ENCODE measurements at places on chromosomes 12 and 14. TPM values are rescaled to one million over a fixed set of nuclear protein-coding genes. Genes with fewer than 3 reads are reported as not detected.

The DIO2 gene
- total RNA-seq = 0.10 TPM

GRCh38 chr14:77615361-77616132, 890 bp downstream of the SPTLC2 start:
- peak overlapping the region; percentile 79 for H3K27ac ChIP-seq
- no peaks in the 10 kb centered on the region for H3K27me3 ChIP-seq
- H3K4me3 ChIP-seq = peak overlapping the region; percentile 73
- peaks cover 8% of the 10 kb centered on the region for H3K4me1 ChIP-seq
- DNase-seq = no peak

DNA sequence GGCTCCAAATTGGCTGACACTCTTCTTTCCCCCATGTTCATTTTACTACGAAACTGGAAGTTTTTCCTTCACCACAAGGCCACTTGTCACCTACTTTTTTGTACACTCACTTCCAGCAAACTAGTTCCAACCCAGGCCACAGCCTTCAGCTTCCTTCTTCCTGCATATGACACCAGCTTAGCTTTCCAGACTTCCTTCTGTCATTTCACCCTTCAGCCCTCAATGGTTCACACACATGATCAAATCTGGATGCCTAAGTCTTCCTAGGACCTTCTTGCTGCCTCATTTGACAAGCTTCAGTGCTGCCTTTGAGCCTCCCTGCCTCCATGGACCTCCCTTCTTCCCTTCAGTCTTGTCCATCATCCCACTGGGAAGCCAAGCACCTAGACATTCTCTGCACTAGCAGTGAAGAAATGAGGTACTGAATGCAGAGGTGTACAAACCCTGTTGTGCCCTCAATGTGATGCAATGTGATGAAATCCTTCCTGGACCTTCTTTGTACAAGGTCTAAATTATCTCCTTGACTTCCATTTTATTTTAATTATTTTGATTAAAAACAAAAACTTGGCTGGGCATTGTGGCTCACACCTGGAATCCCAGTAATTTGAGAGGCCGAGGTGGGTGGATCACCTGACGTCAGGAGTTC, 4.3 kb upstream of the REC8 start:
- H3K27me3 ChIP-seq = no peaks in the 10 kb centered on the region
- no peak overlapping the region for H3K27ac ChIP-seq
- no peak for DNase-seq
- H3K4me3 ChIP-seq = no peak overlapping the region

The HVCN1 gene
- 0.15 TPM for total RNA-seq

The GPRC5A gene
- 305 TPM for total RNA-seq

The CLEC14A gene
- 0.10 TPM for total RNA-seq

GRCh38 chr14:34134484-34134883, 183.6 kb upstream of the EGLN3 start:
- H3K36me3 ChIP-seq = no peaks in the 10 kb centered on the region
- no peak overlapping the region for H3K4me3 ChIP-seq
- DNase-seq = no peak
- peaks cover 4% of the 10 kb centered on the region for H3K27me3 ChIP-seq
- H3K27ac ChIP-seq = no peak overlapping the region

- DNase-seq = no peak
- no peaks in the 10 kb centered on the region for H3K4me1 ChIP-seq
- H3K4me3 ChIP-seq = no peak overlapping the region
- no peaks in the 10 kb centered on the region for H3K27me3 ChIP-seq
- no peak overlapping the region for H3K27ac ChIP-seq
Observed at GRCh38 chr12:132131952-132132351, 12.2 kb downstream of the DDX51 start.

- H3K36me3 ChIP-seq = no peaks in the 10 kb centered on the region
- DNase-seq = no peak
- no peaks in the 10 kb centered on the region for H3K27me3 ChIP-seq
- no peak overlapping the region for H3K27ac ChIP-seq
- H3K4me3 ChIP-seq = no peak overlapping the region
Observed at GRCh38 chr14:97633131-97633738, 836.1 kb downstream of the VRK1 start.

The TAS2R31 gene
- 1.7 TPM for total RNA-seq

- H3K27ac ChIP-seq = no peak overlapping the region
- no peaks in the 10 kb centered on the region for H3K36me3 ChIP-seq
- H3K4me1 ChIP-seq = peaks cover 36% of the 10 kb centered on the region
- H3K27me3 ChIP-seq = no peaks in the 10 kb centered on the region
- no peak overlapping the region for H3K4me3 ChIP-seq
Observed at GRCh38 chr12:96425321-96425720, 25.1 kb upstream of the CDK17 start.

- DNase-seq = no peak
- no peaks in the 10 kb centered on the region for H3K4me1 ChIP-seq
- H3K36me3 ChIP-seq = no peaks in the 10 kb centered on the region
Observed at GRCh38 chr12:16086462-16086861, 175.3 kb downstream of the DERA start.

DNA sequence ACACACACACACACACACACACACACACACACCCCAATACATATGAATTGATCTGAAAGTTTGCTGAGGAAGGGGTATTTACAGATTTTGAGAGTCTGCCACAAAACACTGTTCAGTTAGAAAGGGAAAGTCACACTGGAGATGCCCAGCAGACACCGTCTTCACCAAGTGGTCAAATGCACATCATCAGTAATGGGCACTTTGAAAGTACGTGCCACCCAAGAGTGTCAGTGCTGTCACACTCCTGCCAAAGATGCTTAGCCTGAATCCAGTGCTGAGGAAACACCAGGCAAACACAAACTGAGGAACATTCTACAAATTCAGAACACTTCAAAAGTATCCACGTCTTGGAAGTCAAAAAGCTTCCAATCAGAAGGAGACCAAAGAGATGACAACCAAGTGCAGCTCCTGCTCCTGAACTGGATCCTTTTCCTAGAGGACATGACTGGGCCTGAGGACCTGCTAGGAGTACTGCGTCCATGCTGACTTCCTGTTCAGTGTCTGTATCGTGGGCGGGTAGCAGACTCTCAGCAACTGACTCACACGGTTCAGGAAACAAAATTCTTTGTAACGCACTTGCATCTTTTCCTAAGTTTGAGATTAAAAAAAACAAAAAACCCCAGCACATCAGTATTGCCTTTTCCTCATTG, 18.6 kb downstream of the PSMC1 start:
- no peak overlapping the region for H3K27ac ChIP-seq
- no peaks in the 10 kb centered on the region for H3K4me1 ChIP-seq
- H3K27me3 ChIP-seq = no peaks in the 10 kb centered on the region
- DNase-seq = no peak

GRCh38 chr14:65329911-65330310, 82.6 kb upstream of the FUT8 start:
- no peaks in the 10 kb centered on the region for H3K27me3 ChIP-seq
- DNase-seq = no peak
- H3K27ac ChIP-seq = no peak overlapping the region
- H3K36me3 ChIP-seq = no peaks in the 10 kb centered on the region
- H3K4me1 ChIP-seq = no peaks in the 10 kb centered on the region

The RPGRIP1 gene
- total RNA-seq = not detected

GRCh38 chr14:93112891-93113677, 2.6 kb downstream of the ITPK1 start:
- peak overlapping the region; percentile 92 for H3K4me3 ChIP-seq
- H3K4me1 ChIP-seq = peaks cover 16% of the 10 kb centered on the region
- peak overlapping the region; percentile 90 for H3K27ac ChIP-seq
- H3K27me3 ChIP-seq = no peaks in the 10 kb centered on the region
- no peaks in the 10 kb centered on the region for H3K36me3 ChIP-seq

The ABCD4 gene
- 45.3 TPM for total RNA-seq

The FGF6 gene
- not detected for total RNA-seq

The LRRC43 gene
- not detected for total RNA-seq

DNA sequence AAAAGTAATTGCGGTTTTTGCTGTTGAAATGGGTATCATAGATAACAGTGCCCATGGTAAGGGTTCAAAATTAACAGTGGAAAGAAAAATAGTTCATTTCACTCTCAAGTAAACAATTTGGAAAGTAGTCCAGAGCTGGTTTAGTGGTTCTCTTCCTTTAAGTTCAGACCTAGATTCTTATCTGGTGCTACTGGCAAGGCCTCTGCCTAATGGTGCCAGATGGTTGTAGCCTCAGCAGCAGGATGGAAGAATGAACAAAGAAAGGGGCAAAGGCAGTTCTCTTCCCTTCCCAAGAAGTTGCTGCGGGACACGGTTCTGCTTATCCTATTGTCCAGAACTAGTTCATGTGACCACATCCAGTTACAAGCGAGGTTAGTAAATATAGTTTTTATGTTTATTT, 10.5 kb downstream of the ARG2 start:
- no peak for DNase-seq
- no peak overlapping the region for H3K27ac ChIP-seq
- no peaks in the 10 kb centered on the region for H3K4me1 ChIP-seq
- H3K36me3 ChIP-seq = no peaks in the 10 kb centered on the region
- H3K4me3 ChIP-seq = no peak overlapping the region

DNA sequence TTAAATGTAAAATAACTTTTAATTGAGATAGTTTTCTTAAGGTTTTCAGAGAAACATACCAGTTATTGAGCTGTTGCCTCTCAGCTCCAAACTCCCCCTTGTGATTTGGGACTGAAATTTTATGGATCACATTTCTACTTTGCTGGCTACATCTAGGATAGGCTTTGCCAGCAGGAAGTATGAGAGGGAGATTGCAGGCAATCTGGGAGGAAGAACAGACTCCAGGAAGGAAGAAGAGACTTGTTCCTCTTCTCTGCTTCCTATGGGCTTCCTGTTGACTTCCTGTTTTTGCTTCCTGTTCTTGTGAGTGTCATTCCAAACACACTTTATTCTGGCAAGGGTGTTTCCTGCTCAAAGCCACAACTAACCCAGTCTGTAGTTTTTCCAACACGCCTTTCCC, 312.9 kb downstream of the ITPR2 start:
- no peaks in the 10 kb centered on the region for H3K36me3 ChIP-seq
- H3K27ac ChIP-seq = no peak overlapping the region

The PRH2 gene
- total RNA-seq = not detected

GRCh38 chr12:11130999-11131398, 3.4 kb downstream of the TAS2R30 start:
- H3K4me3 ChIP-seq = no peak overlapping the region
- H3K27me3 ChIP-seq = no peaks in the 10 kb centered on the region
- DNase-seq = no peak
- no peaks in the 10 kb centered on the region for H3K36me3 ChIP-seq
- no peaks in the 10 kb centered on the region for H3K4me1 ChIP-seq

The GSKIP gene
- 21.7 TPM for total RNA-seq

DNA sequence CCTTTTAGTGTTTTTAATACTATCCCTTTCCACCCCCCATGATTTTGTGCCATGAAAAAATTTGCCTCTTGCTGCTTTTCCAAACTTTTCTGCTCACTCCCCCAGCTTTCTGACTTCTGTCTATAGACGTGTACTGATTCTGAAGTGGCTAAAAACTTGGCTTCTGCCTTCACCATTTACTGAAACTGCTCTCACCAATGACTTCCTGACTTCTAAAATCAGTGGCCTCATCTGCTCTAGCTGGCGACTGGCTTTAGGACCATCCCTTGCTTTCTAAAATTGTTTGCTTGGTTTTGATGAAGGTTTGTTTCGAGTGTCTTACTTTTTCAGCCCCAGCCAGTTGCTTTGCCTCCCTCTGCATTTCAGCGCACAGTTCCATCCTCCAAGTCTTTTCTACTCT, 145.3 kb downstream of the HELB start:
- no peak for DNase-seq
- 0 out of 2 replicates have a peak, but pooled peaks cover 3% of the 10 kb centered on the region for H3K4me1 ChIP-seq
- H3K27ac ChIP-seq = no peak overlapping the region
- no peaks in the 10 kb centered on the region for H3K36me3 ChIP-seq
- no peak overlapping the region for H3K4me3 ChIP-seq

GRCh38 chr12:100936661-100937060, 142.1 kb downstream of the ANO4 start:
- no peak for DNase-seq
- H3K27ac ChIP-seq = no peak overlapping the region
- H3K4me1 ChIP-seq = no peaks in the 10 kb centered on the region
- no peaks in the 10 kb centered on the region for H3K36me3 ChIP-seq

The CCDC197 gene
- total RNA-seq = not detected

DNA sequence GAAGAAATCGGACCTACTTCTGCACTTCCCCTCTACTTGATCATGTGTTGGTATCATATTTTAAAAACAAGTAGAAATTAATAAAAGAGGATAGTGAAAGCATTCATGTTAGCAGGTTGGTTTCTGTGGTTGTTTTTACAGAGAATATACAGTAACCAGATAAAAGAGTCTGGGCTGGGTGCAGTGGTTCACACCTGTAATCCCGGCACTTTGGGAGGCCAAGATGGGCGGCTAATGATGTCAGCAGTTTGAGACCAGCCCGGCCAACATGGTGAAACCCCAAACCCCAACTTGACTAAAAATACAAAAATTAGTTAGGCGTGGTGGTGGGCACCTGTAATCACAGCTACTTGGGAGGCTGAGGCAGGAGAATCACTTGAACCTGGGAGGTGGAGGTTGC, 55.9 kb downstream of the LRP6 start:
- DNase-seq = no peak
- no peaks in the 10 kb centered on the region for H3K27me3 ChIP-seq
- no peak overlapping the region for H3K27ac ChIP-seq
- no peaks in the 10 kb centered on the region for H3K36me3 ChIP-seq
- no peaks in the 10 kb centered on the region for H3K4me1 ChIP-seq

DNA sequence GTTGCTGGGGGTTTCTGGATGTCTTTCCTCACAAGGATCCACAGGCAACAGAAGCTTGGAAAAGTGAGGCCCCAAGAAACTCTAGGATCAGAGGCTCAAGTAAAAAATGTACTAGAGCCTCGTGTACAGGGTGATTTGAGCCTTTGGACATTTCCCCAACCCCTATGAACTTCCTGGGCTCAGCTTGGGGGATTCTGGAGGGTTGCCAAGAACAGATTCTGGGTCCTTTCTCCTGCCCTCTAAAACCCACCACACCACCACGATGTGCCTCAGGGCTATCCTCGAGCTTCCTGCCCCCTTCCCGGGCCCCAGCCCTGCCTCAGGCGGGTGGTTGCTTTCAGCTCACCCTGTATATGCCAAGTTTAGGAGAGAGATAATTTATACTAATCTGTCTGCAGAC, 583 bp downstream of the FAM186B start:
- H3K36me3 ChIP-seq = no peaks in the 10 kb centered on the region
- no peaks in the 10 kb centered on the region for H3K27me3 ChIP-seq
- H3K27ac ChIP-seq = no peak overlapping the region
- no peaks in the 10 kb centered on the region for H3K4me1 ChIP-seq

DNA sequence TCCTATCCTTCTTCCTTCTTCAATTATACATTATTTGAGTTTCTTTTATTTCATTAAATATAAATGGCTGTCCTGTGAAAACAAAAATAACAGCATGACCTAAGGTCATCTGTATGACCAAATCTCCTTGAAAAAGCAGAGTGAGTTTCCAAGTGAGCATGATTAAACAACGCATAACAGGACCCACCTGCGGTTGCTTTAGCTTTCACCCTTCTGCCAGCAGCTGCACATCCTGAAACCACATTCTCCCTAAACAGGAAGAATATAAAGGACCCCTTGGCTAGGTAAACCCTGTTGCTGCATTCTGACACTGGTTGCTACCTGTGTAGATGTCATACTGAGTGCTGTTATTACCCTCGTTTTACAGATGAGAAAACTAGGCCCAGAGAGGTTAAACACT, 42.8 kb upstream of the CPM start:
- H3K36me3 ChIP-seq = no peaks in the 10 kb centered on the region
- no peaks in the 10 kb centered on the region for H3K4me1 ChIP-seq
- no peak overlapping the region for H3K4me3 ChIP-seq
- H3K27me3 ChIP-seq = no peaks in the 10 kb centered on the region
